ENCODE measurements at places on chromosomes 2 and 18.
A peak's percentile ranks its signal among the peaks of the same experiment; 100 is the strongest.

- peak; percentile 80 for DNase-seq
Measured at GRCh38 chr2:70143314-70144150, 47.3 kb downstream of the C2orf42 start.

DNA sequence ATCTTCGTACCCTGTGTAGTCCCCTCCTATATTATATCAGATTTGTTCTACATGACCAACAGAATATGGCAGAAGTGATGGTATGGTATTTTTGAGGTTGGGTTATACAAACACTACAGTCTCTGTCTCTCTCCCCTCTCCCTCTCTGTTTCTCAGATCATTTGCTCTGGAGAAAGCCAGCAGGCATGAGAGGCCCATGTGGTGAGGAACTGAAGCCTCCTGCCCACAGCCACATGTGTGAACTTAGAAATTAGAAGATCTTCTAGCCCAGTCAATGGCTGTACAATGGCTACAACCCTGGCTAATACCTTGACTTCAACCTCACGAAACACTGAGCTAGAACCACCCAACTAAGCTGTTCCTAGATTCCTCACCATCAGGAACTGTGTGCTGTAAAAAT, 250.6 kb downstream of the SMAD2 start:
- DNase-seq = no peak

DNA sequence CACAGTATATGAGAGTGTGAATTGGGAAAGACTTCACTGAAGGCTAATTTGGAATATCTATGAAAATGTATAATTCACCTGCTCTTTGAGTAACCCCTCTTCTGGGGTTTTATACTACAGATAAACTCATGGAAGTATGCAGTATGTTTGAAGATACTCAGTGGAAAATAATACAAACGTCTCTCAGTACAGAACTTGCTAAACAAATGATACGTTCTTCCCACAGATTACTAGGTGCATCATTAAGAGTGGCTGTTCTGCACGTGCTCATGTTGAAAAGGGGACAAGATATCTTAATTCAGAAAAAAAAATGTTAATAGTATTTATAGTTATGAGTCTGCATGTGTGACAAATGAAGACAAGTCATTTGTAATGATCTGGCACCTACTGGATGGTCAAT, 70.2 kb upstream of the EPAS1 start:
- no peak for DNase-seq

DNA sequence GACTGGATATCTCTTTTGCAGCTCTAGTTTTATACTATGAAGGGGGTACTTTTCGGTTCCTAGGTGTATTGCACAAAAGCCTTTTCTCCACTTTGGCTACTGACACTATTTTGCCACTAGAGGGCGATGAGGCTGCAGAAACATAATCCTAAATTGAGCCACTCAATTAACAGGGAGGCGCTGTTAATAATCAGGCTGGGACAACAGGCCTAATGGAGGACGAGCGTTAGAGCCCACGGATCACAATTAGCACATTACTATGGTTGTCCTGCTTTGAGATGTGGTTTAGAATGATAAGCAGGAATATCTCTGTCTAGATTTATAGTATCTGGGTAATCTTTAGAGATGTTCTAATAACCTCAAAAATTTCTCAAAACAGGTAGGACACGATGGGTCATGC, 62.2 kb upstream of the PMAIP1 start:
- DNase-seq = peak; percentile 40

GRCh38 chr2:134334542-134335353, 80.9 kb downstream of the MGAT5 start:
- no peak for DNase-seq
